WTC11 (cell line): ENCODE measurements at places on chromosomes 5 and 9.
A peak's percentile ranks its signal among the peaks of the same experiment; 100 is the strongest.

- DNase-seq, result no peak
Measured at GRCh38 chr9:76580188-76580587, 121.2 kb downstream of the GCNT1 start.

- no peak for DNase-seq
Measured at GRCh38 chr9:92617951-92618510, 51.9 kb downstream of the IPPK start.

DNA sequence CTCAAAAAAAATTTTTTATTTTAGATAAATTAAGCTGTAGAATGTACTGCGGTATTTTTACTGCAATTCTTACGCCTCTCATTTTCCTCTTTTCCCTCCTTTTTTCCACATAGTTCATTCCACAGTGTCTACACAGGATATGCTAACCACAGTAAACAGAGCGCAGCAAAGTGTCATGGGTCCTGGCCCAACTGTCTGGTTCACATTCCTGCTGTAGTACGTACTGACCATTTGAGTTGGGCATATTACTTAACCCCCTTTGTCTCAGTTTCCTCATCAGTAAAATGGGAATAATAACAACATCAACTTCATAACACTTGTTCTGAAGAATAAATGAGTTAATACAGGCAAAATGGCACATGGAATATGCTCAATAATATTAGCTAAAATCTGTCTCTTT lies 41.6 kb downstream of the SLC44A1 start:
- no peak for DNase-seq

DNA sequence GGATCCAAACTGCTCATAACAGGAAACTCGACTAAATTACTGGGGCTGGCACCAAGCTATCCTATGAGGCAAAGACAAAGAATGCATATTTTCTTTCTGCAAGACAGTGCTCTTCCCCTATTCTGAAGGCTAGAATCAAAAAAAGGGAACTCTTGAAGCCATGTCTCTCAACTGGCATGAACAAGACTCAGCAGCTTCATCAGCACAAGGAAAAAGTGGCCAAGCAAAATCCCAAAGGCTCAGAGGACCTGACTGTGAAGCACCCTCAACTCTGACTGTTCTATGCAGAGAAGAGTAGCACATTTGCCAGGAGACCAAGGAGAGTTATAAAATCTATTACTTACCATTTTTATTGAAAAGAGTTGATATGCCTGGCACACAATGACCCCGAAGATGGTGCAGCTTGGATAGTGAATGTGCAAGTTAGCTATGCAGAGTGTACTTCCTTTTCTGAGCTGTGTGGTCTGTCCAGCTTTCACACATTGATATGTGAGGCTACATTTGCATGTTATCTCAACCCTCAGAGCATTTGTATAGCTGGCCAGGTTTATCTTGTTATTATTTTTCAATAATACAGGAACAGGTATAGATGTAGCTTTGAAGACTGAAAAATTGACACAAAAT lies 51.0 kb upstream of the FYB1 start:
- DNase-seq, result no peak

GRCh38 chr5:141326088-141326854 lies 4.0 kb upstream of the PCDHGA1 start:
- peak; percentile 76 for DNase-seq

DNA sequence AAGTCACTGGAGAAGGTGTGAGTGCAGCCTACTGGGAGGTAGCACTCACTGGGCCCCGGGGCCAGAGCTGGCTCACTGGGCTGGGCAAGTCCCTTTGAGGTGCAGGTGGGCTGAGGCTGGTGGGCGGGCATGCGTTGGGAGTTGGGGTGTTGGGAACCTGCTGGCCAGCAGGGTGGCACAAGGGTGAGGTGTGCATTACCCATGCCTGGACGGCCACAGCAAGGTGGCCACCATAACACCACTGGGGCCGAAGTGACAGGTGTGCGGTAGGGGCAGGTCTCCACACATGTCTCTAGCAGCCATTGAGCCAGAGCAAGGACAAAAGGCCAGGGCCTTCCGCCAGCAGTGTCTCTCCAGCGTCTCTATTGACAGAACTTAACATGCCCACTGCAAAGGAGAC lies 22.6 kb downstream of the PRRT1B start:
- DNase-seq, result no peak

- no peak for DNase-seq
Measured at GRCh38 chr5:120538149-120538548, 74.0 kb downstream of the PRR16 start.

DNA sequence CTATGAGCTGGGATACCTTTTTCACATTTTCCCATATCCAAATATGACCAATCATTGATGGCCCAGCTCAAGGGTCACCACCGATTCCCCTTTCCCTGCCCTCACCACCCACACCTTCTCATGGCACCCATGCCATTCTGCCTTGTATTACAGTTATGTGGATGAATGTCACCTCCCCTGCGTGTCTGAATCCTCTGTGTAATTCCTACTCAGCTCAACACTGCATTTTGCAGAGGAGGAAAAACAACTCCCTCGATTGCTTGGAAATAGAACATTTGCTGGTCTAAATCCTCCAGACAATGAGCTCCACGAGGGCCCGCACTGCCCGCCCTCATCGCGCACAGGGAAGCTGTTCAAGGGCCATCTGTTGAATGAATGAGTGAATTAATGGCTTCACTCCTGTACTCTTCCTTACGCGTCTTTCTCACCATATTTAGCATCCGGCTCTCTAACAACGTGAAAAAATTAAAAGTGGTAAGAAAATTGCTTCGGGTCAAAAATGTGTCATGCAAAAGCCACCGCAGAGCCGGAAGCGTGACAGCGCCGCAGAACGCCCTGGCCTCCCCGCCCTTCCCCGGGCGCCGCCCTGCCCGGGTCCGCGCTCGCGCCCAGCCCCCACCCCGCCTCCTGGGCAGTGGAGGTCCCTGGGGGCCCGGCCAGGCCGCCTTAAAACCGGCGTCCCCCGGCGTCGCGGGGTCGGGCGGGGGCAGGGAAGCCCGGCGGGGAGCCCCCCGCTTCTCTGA lies 704 bp downstream of the SUSD1 start:
- peak; percentile 26 for DNase-seq

- no peak for DNase-seq
Measured at GRCh38 chr5:134549714-134550113, 24.2 kb downstream of the JADE2 start.

GRCh38 chr9:114972510-114973136 lies 42.2 kb upstream of the TNFSF8 start:
- no peak for DNase-seq

- no peak for DNase-seq
Measured at GRCh38 chr9:92713528-92713927, 43.6 kb upstream of the IPPK start.

GRCh38 chr5:159975462-159976019 lies 33.4 kb upstream of the TTC1 start:
- no peak for DNase-seq

DNA sequence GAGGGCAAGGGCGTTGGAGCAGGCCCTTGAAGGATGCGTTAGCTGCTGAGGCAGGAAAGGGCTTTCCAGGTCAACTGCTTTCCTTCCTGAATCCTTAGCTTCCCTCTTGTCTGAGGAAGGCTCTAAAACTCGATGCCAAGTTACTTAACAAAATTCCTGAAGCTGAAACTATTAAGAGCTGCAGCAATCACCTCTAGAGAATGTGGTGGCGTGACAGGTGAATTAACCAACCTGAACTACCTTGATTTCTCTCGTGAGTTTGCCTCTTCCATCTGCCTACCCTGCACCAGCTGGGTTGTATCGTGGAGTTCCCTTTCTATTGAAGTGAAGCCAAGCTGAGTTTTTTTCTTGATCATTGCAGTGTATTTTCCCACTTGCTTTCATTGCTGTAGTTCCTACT lies 96.1 kb downstream of the PDE8B start:
- DNase-seq, result no peak

DNA sequence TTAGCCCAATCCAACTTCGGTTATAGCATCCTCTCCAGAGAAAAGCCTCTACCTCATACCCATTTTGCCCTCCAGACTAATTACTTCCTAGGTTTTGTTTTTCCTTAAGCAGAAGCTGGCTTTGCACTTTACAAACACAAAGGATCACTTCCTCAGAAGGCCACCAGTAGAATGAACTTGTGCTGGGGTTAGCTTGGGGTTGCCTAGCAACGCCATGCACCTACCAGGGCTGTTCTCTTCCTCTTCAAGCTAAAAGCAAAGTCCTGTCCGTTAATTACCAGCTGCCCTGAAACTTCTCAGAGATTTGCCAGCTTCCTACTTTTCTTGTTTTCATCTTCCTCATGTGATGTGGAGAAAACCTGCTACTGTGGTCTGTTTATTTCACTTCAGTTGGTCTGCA lies 132.0 kb upstream of the WWC1 start:
- peak; percentile 40 for DNase-seq

DNA sequence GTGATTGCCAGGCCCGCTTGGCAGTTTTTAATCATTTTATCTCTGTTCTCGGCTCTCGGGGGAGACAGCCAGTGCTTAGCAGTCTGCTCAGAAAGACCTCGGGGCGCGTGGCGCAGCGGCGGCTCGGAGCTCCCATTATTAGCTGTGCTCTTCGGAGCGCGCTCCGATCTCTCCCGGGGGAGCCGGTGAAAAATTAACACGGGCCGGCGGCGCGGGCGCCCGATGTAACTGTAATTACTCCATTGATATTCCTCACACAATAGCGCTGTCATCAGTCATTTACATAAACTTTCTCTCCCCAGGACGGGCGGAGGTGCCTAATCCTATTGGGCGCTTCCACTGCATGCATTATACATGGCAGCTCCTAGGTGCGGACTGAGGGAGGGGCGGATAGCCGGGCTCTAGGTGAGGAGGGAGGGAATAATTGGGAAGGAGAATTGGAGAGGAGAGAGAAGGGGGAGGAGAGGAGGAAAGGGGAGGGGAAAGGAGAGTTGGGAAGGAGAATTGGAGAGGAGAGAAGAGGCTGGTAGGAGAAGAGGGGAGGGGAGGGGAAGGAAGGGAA lies 24.9 kb downstream of the LMX1B start:
- DNase-seq, result peak; percentile 59

DNA sequence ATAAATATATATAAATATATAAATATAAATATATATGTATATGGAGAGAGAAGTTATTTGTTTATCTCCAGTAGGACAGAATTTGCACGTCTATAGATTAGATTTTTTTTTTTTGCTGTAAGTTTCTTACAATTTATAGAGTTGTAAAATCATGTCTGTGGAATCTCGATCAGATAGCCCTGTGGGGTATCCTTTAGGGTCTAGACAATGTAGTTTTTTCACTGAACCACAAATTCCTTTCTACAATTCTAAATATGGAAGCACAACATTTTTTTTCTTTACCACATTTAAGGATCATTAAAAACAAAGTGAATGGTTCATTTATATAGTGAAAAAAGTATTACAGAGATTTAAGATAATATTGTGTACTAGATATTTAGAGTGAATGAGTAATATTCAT lies 384.2 kb upstream of the ZNF608 start:
- no peak for DNase-seq

- DNase-seq, result no peak
Measured at GRCh38 chr5:148107608-148108007, 43.8 kb downstream of the SPINK5 start.

DNA sequence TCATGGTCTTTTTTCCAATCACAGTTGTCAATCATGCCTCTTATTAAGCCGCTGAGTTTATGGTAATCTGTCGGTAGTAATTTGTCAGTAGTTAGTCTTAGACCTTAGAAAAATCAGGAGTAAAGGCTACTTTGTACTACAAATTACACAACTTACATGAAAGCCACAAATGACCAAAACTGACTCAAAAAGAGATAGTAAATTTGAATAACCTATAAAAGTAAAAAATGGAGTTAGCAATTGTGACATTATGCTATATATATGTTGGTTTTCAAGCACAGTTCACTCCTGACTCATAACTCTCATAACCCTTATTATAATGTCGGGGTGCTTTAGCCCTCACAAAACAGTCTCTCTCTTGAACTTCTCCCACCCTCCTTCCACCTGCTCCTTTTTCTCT lies 251.8 kb downstream of the ROR2 start:
- no peak for DNase-seq

DNA sequence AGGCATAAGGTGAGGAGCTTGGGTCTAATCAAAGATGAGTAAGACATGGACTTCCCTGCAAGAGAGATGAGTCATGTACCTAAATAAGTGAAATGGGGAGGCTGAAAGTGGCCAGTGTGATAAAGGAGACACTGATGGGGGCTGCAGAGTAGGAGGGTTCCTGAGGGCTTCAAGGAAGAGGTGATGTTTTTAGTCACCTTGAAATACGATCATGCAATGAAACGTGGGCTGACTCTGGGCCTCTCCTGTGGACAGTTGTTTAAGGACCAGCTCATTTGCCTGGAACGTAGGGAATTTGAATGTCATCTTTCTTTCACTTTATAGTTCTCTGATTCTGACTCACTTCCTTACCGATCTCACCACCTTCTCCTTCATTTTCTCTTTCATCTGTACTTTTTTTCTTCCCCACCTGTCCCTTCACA lies 49.6 kb upstream of the CPLX2 start:
- no peak for DNase-seq

DNA sequence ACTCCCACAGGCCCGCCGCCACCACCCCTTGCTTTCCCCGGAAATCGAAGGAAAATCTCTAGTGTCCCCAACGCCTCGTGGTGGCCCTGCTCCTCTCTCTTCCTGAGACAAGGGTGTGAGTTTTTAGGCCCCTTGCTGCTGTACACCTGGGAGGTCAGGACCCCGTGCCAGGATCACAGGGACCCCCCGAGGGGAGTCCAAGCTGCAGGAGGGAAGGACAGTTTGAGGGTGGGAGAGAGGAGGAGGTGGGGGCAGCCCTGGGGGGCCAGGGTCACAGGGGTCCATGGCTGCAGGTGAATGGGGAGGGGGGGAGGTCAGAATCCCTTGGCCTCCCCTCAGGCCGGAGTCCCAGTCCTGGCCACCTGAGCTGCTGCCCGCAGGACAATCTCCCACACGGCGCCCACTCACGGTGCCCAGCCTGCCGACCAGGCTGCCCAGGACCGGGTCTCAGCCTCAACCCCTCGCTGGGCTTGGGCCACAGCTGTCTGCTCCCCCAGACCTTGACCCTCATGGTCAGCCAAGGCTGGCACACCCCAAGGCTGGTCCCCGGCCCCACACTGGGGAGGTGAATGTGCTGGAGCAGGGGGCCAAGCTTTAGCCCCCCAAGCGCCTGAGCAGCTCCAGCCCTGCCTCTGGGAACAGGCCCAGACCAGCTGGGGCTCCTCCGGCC lies 19.9 kb downstream of the TPPP start:
- no peak for DNase-seq

DNA sequence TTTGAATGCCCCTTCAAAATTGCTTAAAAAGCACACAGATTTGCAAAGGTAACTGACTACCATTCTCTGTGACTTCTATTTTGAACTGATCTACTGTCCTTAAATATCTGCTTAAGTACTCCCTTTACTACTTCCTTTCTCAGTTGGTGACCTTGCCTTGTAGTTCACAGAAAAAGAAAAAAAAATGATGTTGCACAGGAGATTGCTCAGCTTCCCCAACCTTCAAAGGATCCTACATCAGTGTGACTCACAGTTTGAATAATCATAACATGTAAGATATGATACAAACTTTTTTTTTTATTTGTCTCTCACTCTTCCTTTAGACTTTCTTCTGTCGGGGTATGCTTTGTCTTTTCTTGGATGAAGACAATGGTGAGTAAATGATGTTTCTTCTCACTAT lies 1029.6 kb downstream of the CDH12 start:
- DNase-seq, result no peak
